ENCODE measurements at places on chromosomes 3 and 15.
A peak's percentile ranks its signal among the peaks of the same experiment; 100 is the strongest.

GRCh38 chr3:129908417-129908816 is 14.9 kb upstream of the TMCC1 start:
- DNase-seq: no peak

- DNase-seq: no peak
Measured at GRCh38 chr3:25170021-25170420, 258.0 kb upstream of the RARB start.

GRCh38 chr3:48609088-48610005 is at the start of gene UQCRC1:
Gene UQCRC1 (minus strand): TSS chr3:48609646. CDS start chr3:48609620, 26 bp downstream.
- DNase-seq: peak; percentile 78

- peak; percentile 62 for DNase-seq
Measured at GRCh38 chr3:71582612-71583565, 639 bp downstream of the FOXP1 start.
